ENCODE measurements at places on chromosomes 4 and X. TPM values are rescaled to one million over a fixed set of nuclear protein-coding genes. Genes with fewer than 3 reads are reported as not detected.

MAOB gene
- 0.20 TPM for total RNA-seq

RGN gene
- not detected for total RNA-seq

NHS gene
- 0.20 TPM for total RNA-seq

DNA sequence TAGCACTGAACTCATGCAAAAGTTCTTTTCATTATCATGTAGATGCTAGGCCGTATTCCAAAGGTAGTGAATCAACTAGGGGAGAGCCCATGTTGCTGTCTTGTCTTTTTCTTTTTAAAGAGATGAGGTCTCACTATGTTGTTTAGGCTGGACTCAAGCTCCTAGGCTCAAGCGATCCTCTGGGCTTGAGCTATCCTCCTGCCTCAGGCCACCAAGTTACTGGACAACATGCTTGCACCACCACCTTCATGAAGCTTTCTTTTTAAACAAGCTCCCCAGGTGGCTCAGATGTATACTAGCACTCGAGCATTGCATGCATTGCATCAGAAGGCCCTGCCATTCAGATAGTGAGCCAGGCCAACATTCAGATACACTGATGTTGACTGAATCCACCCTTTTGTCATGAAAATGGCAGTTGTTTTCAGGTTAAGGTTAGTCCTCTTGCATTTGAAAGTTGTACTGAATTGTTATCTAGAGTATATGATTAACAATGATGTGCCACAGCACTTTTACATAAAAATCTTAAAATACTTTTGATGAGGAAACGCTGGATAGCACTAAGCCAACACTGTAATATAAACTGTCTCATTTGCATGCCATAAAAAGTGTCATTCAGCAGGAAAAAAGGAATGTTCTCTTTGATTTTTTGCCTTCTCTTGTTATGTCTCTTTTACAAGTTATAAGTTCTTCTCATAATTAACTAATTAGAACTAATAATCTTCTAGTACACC is 76.7 kb downstream of the FNIP2 start:
- no peak for DNase-seq

DNA sequence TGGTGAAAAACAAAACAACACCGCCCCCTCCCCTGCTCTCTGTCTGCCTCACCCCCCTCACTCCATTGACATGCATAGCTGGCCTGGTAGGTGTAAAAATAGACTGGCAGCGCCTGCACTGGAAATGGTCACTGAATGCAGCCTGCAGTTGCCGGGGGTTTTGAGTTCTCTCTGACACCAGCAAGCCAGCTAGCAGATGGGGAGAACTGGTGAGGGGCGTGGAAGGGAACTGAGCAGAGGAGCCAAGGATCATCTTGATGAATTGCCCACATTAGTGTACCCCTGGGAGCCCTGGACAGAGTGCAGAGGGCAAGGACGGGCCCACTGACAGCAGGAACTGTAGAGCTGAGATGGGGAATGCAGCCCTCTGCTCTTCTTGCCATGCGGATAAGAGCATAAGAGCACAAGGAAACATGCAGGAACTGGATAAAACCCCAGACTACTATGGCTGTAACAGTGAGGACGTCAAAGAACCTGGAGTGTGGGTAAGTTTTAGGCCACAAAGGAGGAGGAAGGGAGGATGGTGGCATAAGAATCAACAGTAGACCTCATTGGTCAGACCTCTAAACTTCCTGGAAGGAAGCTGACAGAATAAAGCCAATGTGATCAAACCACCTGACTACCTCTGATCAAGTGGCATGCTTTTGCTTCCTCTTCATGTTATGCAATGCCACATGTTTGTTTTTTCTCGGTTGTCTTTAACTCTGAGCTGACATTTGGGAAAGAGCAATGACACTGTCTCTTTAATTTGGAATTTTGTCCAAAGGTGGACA is 96.3 kb downstream of the ANK2 start:
- no peak for DNase-seq

DNA sequence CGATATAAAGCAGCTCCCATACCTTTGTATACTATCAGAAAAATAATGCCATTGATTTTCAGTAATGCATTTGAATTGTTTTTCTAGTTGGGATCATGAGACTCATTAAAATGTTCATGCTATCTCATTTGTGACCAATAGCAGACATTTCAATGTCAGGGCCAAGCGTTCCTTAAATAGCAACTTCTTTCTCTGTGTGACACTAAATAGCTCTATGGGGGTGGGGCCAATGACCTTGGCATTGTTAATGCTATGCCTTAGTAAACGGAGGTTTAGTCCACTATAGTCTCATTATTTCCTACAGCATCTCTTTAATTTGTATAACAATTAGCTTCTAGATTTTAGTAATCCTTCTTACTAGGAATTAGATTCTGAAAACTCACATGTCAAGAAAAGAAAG is 48.6 kb upstream of the ARHGAP24 start:
- no peak for DNase-seq

Data from T-cell (primary cell).